ENCODE measurements at places on chromosomes 5 and 9.
A peak's percentile ranks its signal among the peaks of the same experiment; 100 is the strongest.

DNA sequence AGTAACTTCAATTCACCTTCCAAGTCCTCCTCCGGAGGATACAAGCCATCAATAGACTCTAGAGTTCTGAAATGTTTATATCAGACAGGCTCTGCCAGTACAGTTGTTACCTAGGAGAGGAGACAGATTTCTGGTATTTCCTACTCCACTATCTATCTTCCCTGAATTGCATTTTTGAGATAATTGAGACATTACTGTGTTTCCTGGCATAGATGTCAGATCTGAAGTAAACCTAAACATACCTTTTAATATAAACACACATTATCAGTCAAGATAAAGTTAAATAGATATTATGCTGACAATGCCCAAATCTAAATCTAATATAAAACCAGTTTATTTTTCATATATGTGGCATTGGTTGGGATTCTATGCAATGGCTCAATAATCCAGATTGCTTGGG is 8.2 kb upstream of the TYRP1 start:
- DNase-seq, result no peak

DNA sequence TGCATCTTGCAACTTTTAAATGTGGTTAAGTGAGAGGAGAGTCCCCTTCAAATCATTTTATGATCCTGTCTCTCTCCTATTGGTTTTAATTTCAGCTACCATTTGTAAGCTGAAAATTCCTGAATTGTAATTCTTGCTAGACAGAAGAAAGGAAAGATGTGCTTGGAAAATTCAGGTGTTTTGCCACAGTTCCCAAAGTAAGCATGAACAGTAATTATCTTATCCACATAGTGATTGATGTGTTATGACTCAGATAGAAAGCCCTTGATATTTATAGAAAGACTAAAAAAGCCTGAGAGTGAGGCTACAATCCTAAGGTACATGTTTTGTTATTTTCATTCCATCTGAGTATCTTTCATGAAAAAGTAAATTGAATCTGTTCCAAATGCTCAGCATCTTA is 492.5 kb downstream of the MAT2B start:
- DNase-seq, result no peak

DNA sequence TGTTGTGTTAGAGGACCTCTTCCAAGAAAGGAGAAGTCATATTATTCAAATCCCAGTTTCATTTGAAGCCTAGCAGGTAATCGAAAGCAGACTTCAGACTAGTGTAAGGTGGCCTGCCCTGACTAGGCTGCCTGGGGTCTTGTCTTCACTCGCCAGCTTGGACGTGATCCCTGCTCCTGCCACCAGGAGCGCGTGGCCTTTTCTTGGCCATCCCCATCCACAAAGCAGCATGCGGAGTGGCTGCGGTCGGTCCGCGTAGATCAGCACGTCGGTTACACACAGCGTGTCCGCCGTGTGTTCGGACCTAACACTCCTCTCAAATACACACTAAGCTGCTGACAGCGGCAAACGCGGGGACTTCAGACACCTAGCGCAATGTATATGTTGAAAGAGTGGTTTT is 37.3 kb downstream of the CFAP77 start:
- DNase-seq, result no peak

DNA sequence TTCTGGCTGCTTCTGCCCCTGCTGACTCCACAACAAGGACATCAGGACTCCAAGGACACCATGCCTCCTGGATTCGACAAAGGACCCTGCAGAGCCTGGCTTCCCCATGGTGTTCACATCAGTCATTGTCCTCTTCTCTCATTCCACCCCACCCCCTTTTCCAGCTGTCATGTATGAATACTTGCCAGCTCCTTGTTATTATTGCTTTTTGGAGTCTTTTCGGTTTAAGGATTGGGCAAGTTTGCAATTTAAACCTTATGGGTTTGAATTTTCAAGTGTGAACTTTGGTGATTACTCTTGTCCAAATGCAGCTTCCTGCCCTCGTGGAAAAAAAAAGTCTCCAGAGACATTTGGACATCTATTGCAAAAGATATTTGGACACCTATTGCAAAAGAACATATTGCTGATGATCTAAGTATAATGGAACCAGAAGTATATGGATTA is 14.2 kb upstream of the LVRN start:
- DNase-seq, result no peak

DNA sequence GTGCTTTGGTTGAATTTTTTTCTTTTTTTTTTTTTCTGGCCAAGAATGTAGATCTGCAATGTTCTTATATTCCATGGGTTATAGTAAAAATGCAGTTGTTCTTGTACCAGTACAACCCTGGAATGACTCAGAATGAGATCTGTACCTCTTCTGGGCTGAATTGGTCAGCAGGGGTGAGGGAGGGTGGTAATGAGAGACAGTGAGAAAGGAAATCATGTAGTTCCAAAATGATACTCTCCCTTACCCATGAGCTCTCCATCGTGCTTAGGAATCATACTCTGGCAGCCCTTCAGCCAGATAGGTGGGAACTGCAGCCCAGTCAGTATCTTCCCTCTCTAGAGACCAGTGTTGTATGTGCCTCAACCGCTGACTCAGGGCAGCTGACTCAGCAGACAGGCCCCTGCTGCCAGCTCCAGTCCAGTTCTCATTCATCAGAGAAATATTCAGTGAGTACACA is 2.1 kb upstream of the GLIS3 start:
- DNase-seq, result no peak

- DNase-seq, result no peak
Observed at GRCh38 chr9:81613002-81613812, 76.1 kb downstream of the TLE1 start.

DNA sequence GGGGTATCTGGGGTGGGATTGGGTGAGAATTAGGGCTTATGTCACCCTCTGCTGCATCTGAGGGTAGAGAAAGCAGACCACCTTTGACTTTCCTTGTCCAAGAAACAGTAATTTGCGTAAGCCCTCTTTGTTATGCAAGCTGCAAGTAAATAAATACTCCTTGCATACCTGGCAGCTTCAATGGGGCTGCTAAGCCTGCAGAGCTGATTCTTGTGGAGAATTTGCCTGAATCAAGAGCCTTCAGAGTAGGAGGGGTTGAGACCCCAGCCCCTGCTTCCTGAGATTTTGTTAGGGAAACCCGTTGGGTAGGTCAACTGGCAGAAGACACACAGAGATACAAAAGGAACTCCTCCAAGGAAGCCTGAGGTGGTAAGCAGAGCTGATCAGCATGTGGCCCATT is 515.1 kb downstream of the DMAC1 start:
- no peak for DNase-seq

GRCh38 chr9:95545831-95546567 is 29.2 kb upstream of the PTCH1 start:
- DNase-seq, result no peak

DNA sequence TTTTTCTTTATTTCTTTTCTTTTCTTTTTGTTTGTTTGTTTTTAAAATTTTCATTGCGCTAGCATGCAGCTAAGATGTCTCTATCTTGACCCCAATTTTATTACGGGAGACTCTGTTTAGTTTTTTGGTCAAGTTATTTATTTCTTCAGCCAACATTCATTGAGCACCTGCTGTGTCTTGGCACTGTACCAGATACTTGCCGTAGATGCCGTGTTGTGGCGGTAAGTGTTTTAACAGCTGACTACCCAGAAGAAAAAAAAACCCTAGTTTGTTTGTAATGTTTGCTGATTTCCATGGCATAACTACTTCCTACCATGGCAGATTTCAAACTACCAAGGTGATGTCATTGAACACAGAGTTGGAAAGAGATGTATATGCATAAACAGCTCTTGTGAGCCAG is 65.0 kb downstream of the UGCG start:
- DNase-seq, result no peak

DNA sequence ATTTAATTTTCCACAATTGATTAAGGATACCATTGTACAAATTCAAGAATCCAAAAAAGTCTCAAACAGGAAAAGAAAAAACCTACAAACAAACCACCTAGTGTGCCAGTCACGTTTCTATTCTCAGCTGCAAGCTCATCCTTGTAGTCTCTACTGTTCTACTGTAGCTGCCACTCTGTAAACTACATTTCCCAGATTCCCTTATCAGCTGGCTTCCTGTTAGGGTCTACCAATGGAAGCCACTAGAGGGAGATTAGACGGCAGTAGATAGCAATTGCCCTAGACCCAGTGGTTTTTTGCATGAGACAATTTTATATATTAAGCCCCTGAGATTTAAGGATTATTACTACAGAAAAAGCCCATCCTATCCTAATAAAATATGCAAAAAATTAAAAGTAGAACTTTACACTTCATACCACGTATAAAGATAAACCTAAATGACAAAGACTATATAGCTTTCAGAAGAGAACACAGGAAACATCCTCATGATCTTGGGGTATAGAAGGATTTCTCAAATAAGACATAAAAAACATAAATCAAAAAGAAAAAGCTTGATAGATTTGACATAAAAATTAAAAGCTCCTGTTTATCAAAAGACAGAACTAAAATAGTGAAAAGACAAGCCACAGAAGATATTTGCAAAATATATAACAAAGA is 37.4 kb downstream of the P4HA2 start:
- no peak for DNase-seq

- no peak for DNase-seq
Observed at GRCh38 chr5:135020111-135020895, 13.7 kb downstream of the PITX1 start.

GRCh38 chr5:140587495-140587894 is 22.9 kb downstream of the SLC35A4 start:
- no peak for DNase-seq

DNA sequence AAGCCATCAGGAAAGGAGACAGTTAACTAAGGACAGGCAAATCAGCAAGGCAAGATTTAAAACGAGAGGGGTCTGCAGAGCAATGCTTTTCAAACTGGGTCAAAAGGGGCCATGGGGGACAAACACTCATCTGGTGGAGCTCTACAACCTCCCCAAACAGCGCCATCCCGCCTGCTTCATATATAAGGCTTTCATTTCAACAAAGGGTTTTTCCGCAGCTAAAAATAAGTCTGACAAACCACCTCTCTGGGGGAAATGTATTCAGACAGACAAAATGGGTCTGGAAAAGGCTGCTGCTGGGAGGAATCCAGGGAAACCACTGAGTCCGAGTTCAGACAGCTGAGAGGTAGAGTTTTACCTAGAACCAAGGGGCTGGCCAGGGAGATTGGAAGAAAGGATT is 8.3 kb upstream of the SEPTIN8 start:
- DNase-seq, result no peak

GRCh38 chr9:14526504-14526903 is 166.7 kb downstream of the ZDHHC21 start:
- no peak for DNase-seq

DNA sequence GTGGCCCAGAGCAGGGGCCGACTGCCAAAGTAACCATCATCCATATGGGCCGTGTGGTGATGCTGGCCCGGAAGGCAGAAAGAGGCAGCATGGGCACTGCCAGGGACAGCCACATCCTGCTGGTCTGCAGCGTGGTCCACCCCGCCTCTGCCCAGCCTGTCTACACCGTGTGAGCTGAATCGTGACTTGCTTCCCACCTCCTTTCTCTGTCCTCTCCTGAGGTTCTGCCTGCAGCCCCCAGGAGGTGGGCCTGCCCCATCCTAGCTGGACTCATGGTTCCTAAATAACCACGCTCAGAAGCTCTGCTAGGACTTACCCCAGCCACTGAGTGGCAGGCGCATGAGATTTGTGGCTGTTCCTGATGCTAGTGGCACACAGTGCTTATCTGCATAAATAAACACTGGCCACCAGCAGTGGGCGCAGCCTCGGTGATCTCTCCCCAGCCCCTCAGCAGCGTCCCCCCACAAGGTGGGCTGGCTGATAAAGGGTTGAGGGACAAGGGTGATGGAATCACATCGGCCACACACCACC is 22.6 kb upstream of the SUSD3 start:
- peak; percentile 81 for DNase-seq

- no peak for DNase-seq
Observed at GRCh38 chr5:29051509-29051908, 2013.1 kb upstream of the CDH9 start.

DNA sequence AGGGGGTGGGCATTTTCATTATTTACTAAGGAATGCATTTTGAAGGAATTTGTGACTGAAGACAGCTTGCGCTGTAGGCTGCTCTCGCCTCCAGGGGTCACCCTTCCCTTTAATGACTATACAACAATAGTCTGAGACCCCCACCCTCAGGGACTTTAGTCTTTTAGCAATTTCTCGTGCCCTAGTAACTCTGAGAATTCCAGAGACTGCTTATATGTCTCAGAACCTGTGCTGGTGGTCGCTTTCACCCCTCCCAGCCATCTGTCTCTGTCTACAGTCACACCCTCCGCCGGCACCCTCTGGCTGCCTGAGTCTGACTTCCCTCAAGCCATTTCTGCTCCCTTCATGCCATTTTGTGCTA is 671.4 kb downstream of the NR2F1-AS1 start:
- no peak for DNase-seq

DNA sequence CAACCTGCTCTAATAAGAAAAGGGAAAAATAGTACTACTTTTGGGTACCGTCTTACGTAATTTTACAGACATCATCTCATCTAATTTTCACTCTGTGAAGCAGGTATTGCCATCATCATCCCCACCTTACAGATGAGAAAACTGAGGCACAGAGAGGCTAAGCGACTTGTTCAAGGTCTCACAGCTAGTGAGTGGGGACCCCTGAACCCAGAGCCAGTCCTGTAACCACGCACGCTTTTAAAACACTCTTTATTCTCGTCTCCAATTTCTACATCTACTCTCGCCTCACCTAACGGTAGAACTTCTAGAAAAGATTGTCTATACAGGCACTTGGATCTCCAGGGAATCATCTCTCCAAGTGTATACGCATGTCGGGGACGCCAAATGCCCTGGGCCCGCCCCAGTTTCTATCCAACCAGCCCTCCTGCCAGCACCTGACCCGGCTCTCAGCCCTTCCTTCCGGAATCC is 1.5 kb upstream of the TRAF1 start:
- no peak for DNase-seq

DNA sequence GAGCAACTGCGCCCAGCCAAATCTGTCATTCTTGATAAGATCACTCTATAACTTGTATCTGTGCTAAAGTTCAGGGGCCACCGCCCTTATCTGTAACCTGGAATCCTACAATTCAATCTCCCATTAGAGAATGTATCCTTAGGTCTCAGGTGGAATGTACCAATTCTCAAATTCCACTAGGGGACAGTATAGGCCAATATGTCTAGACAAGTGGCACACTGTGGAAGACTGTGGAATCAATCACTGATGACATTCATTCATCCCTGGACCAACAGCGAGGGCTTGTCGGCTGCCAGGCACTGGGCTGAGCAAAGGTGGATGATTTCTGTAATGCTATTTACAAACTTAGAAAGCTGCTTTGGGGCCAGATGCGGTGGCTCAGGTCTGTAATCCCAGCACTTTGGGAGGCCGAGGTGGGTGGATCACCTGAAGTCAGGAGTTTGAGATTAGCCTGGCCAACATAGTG is 28.7 kb upstream of the MEGF9 start:
- no peak for DNase-seq

GRCh38 chr9:76691517-76692313 is 72.5 kb upstream of the PCA3 start:
- peak; percentile 38 for DNase-seq

DNA sequence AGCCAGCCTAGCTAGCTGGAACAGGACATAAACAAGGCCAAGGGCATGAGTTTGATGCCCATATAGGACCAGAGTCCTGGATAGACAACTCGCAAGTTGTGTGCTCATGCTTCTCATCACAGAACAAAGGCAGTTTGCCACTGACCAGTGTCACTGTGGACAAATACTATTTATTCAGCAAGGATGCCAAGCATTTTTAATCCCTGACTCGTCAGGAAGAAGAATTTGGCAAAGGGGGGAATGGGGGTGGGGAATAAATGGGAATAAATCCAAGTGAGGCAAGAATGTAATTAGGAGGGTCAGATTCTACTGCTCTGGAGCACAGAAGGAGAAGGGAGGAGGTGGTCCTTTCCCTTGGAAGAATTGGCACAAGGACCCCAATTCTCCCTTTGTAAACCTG is 46.8 kb upstream of the ANKRD55 start:
- DNase-seq, result no peak

- no peak for DNase-seq
Observed at GRCh38 chr9:16867576-16868311, 2.7 kb downstream of the BNC2 start.
